ENCODE measurements at places on chromosomes 12 and 14.

DNA sequence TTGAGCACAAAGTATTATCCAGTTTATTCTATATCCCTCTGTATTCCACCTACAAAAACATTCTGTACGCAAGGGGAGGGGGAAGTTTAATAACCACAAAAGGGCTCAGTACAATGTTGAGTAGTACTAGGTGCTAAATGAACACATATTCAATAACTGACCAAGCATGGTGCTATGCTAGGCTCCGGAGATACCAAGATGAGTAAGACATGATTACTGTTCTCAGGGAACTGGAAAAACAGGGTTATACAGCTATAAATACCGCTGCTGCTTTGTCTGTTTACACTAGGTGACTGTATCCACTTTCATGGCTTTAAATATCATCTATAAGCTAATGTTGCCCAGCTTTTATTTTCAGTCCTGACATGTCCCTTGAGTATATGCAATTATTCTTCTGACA lies 135.8 kb downstream of the INSM2 start:
- DNase-seq = no peak

DNA sequence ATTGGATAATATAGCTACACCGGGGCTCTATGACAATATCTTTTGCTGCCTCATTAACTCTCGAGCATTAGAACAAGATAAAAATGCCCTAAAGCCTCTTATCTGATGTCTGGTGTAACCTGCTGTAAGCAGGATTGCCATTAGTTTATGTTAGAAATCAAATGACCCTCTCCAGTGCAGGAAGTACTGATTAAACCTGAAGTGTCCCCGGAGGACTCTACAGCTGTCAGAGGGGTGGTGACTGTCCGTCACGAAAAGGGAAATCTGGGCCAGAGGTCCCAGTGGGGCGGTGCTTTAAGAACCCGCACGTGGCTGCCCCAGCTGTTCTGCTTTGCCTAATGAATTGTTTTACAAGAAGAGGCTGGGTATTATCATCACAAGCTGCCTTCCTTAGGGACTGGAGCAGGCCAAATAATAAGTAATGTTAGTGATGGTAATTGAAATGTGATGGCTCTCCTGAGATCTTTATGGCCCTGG lies 55.7 kb downstream of the LIN52 start:
- no peak for DNase-seq

DNA sequence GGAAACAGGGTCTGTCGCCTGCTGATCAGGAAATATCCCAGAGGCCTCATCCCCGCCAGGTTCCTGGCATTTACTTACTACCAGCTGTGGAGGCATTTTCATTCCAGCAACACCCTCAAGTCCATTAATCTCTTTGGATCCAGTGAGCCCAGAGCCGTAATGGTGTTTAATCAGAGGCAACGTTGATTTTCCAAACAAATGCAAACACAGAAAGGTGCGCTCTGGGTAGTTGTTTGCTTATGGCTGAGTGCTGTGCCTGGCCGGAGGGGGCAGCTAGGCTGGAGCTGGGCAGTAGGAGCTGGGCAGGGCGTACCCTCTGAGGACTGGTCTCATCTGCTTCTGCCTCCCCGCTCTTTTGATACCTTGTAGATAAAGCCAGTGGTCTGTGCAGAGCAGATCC lies 110.6 kb downstream of the ADCK1 start:
- no peak for DNase-seq

- no peak for DNase-seq
Measured at GRCh38 chr14:35201066-35201465, 78.7 kb downstream of the PRORP start.

DNA sequence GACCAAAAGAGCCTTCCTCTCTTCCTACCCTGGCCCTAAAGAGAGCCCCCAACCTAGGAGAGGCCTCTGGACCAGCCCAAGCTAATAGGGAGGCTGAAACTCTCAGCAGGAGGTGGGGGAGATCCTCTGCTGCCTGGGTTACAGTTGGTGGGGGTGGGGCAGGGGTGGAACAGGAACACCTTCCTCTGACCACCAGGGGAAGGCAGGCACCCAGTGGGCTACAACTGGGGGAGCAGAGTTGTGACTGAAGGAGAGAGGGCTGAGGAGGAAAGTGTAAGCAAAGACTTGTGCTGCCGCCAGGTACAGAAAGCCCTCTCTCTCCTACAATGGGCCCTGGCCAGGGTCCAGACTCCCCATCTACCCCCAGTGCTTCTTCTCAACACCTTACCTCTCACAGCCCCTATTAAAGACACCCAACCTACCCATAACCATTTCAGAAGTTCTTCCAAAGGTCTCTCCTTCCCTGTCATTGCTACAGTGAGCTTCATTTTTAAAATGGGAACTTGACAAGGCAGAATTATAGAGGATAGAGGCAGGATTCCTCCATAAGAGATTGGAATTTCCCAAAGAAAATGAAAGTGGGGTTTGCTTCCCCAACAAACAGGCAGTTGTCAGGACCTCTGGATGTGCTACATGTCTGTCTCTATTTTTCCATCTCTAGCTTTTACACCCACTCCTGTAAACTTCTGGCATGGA lies 1.4 kb downstream of the MYO1A start:
- DNase-seq = no peak

DNA sequence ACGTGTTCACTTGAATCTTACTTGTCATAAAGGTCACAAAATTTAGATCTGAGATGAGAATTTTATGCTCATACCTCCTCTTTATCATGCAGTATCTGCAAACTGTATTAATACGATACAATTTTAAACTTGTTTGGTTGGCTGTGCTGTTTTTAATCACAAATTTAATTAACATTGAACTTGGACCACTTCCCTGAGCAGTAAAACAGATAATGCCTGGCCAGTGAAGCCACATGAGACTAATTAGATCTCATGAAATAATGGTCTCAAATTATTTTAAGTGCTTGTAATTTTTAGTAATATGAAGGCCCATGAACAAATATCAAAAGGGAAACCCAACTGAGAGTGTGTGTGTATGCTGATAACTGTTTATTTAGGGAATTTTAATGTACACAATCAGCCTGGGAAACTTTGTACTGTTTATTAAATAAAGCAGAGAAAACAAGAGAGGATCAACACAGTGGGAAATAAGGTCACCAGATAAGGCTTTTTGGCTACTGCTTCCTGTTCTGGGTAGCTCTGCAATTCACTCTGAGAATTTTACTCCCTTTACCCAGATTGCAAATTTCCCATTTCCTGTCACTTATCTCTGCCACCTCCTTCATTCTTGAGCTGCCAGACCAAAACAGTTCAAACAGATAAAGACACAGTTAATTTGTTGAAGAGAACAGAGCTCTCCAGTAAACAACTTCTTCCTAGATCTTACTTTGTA lies 61.6 kb upstream of the GNPNAT1 start:
- no peak for DNase-seq

GRCh38 chr12:3273409-3273853 lies 196.3 kb downstream of the TSPAN9 start:
- no peak for DNase-seq

Data from T follicular helper cell (primary cell).